NCI-H748 treated with DMSO at 0.1 percent for 48 hours (cell line): ENCODE measurements at places on chromosomes 6 and 20.

- no peak for DNase-seq
These were observed 144.4 kb downstream of the PHACTR3 start for GRCh38 chr20:59748619-59749191.

DNA sequence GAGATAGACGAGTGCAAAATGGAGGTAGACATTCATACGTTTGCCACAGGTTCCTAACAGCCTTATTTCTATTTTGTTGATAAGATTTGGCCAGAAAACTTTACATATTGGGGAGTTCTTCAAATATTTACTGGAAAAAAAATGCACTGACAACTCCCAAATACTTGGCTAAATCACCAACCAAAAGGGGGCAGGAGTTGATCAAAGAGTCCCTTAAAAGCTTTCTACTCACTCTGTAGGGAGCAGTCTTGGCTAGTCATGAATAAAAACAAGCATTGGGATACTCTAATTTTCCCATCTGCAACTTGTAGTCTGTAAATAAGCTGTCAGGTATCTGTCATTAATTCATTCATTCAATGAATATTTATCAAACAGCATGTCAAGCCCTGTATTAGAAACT, 18.4 kb downstream of the TENT5A start:
- DNase-seq, result no peak

- no peak for DNase-seq
These were observed 238.3 kb downstream of the DOK5 start for GRCh38 chr20:54713727-54714126.

- no peak for DNase-seq
These were observed 17.9 kb upstream of the NELFCD start for GRCh38 chr20:58963060-58963584.

- no peak for DNase-seq
These were observed 64.8 kb downstream of the FAM50B start for GRCh38 chr6:3913958-3914337.

GRCh38 chr20:57048027-57048869, 218.2 kb downstream of the BMP7 start:
- no peak for DNase-seq

- no peak for DNase-seq
These were observed 495.2 kb upstream of the FLRT3 start for GRCh38 chr20:14832630-14833029.

GRCh38 chr6:84728602-84729001, 35.8 kb downstream of the TBX18 start:
- DNase-seq, result no peak
